D341Med (cell line): ENCODE measurements at places on chromosomes 2 and 18.

- no peak for DNase-seq
Measured at GRCh38 chr18:46344416-46345180, 240.4 kb downstream of the HAUS1 start.

GRCh38 chr18:51157215-51157614 is 40.3 kb downstream of the MEX3C start:
- DNase-seq: no peak

DNA sequence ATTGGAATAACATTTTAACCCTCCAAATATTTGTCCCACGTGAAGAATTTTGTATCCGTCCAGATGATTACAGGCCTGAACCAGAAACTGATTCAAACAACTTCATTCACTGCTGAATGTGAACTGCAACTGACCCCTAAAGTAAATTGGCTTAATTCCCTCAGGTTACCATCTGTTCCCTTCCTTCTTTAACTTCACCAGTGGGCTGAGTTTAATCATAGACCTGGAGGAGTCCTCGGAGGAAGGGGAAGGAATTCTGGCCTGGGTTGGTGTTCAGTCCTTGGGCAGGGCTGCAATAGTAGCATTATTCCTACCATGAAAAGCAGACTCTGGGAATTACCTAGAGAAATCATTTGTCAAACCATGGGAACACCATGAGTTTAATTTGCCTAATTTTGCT is 207.4 kb downstream of the TMEM247 start:
- DNase-seq: no peak

GRCh38 chr2:232971744-232972143 is 41.3 kb downstream of the NGEF start:
- DNase-seq: no peak

GRCh38 chr2:217271813-217272212 is 411.9 kb upstream of the TNP1 start:
- no peak for DNase-seq
